Non-pigmented ciliary epithelial cell (primary cell): ENCODE measurements at places on chromosomes 2 and 18.

DNA sequence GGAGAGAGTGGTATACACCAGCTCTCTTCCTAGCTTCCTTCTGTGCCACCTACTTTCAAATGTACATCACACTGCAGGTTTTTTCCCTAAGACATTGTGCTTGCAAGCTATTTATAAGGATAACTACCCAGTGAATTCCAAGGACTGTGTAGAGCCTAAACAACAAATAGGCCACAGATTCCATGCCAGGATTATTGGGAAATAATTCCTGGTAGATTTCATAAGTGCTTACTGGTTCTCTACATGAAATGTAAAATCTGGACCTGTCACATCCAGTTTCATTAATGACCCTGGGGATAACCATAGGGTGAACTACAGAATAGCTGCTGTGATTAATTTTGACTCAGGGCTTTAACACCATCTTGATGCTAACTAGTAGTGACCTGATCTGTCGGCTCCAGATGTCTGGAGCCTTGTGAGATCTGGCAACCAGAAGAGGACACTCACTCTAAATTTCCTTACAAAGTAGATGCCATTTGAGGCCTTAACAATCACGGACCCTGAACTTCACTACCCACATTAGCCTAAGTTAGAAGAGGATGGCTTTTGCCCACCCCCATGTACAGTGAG is 34.3 kb upstream of the LGALSL start:
- no peak for DNase-seq

GRCh38 chr2:203654826-203655225 is 51.6 kb upstream of the CD28 start:
- no peak for DNase-seq

- no peak for DNase-seq
These were observed 12.3 kb downstream of the KCTD1 start for GRCh38 chr18:26536032-26536431.

- DNase-seq, result no peak
These were observed 40.5 kb upstream of the SESTD1 start for GRCh38 chr2:179305125-179305524.

DNA sequence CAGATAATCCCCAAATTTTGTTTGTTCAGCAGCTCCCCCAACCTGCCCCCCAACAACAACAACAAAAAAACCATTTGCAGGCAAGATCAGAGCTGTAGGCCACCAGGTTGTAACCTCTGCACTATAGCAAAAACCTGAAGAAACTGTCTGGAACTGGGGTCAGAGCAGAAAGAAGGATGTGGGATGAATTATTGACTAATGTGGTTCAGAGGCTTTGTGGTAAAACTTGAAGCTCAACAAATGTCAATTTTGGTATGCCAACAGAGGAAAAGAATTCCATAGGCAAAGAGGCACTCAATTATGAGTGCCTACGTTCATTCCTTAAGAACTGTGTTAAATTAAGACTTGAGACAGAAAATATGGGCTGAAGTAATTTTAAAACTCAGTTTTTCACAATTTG is 255.1 kb downstream of the STK39 start:
- no peak for DNase-seq

GRCh38 chr18:25962176-25962575 is 128.2 kb downstream of the SS18 start:
- DNase-seq, result no peak

DNA sequence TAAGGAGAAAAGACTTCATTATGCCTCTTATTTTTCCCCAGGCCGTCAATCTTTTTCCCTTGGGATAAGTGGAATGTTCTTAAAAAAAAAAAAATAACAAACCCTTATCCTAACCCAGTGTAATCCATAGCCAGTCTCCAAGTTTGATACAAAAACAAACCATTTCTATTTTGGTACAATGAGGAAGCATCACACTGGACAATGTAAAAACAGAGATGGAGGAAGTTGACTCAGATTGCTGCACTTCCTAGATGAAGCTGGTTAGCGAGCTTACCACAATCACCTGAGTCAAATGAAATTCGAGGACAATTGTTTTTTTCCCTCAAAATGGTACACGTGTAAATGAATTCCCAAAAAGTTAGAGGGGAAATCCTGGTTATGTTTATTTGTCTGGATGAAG is 259.7 kb downstream of the TCF4 start:
- no peak for DNase-seq

- DNase-seq, result no peak
These were observed 22.2 kb upstream of the MSTN start for GRCh38 chr2:190084704-190085103.

DNA sequence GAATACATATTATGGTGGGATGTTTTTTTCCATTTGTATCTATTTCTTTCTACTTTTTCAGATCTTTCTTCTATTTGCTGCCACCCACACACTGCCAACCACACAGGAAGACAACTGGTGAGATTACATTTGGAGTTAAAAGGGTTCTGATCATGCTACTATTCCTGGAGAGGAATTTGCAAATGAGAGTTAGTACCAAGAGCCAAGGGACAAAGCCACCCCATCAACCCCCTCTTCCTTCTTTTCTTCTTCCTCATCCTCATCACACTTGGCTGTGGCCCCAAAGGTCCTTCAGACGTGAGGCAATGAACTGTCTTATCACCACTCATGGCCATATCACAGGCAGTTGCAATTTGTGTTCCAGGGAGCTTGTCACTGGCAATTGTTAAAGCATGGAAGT is 215.6 kb upstream of the SLC14A2 start:
- no peak for DNase-seq

- no peak for DNase-seq
These were observed 15.6 kb downstream of the ILKAP start for GRCh38 chr2:238187618-238188548.

- DNase-seq, result no peak
These were observed 40.8 kb downstream of the RTN4 start for GRCh38 chr2:55009277-55010060.

- DNase-seq, result no peak
These were observed 86.9 kb downstream of the LTBP1 start for GRCh38 chr2:33033606-33034081.

- DNase-seq, result no peak
These were observed 152.6 kb upstream of the RND3 start for GRCh38 chr2:150640039-150640438.

DNA sequence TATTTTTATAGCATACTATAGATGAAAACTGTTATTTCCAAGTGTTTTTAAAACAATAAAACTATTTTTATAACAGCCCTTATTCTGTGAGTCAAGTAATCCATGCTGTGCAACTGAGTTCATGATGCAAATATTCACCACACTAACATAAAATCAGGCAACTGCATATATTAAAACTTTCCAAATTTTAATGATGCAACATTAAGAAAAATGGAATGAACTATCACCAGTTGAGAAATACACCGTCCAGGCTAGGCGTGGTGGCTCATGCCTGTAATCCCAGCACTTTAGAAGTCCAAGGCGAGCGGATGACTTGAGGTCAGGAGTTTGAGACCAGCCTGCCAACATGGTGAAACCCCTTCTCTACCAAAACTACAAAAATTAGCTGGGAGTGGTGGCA is 114.5 kb downstream of the CDH2 start:
- DNase-seq, result no peak

DNA sequence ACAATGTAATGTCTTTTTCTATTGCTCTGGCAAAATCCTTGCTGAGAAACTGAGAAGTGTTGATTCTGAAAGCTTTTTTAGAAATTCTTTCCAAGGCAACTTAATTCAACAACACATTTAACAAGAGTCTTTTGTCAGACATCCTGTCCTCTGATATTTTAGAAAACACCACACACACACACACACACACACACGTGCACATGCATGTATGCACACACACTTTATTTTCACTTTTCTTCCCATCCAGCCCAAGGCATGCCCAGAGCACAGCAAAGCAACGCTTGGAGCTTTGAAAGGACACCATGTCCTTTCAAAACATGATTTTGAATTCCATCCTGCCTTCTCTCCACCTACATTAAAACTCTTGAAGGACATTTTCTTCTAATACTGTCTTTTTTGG is 116.1 kb downstream of the ATL2 start:
- DNase-seq, result no peak

DNA sequence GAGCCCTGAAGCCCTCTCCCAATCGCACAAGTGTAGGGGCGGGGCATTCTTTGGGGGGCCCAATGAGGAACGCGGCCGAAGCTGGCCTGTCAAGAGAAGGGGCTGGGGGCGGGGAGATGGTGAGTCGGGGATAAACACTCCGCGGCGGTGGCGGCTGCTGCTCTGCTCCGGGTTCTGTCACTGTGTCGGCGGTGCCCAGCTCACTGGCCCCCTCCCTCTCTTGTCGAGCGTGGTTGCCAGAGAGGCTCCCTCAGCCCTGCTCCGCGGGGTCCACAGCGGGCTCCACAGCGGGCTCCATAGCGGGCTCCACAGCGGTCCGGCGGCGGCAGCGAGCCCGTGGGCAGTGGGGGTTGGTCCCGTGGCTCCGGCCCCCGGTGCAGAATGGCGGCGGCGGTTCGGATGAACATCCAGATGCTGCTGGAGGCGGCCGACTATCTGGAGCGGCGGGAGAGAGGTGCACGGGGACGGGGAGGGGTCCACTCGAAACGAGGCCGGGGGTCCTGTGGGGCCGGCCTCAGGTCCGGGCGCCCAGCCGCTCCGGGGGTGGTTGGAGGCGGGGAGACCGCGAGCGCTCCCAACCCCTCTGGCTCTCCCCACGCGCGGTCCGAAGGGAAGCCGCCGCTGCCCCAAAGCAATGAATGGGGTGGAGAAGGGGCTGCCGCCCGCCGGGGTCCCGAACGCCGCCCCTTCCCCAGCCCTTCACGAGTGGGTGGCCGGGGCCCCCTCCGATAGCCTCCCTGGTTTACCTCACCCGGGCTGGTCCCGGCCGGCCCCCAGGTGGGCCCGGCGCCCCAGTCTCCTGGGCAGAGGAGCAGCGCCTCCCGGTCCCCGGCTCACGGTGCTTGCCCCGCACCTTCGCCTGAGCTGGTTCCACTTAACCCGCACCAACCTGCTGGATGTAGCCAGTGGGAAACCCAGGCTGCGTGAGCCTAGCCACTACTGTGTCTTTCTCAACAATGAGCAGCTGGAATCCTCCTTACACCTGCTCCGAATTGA is at the start of gene MXD1:
MXD1 (plus strand) TSS at position 160 of the 996 bp plus-strand sequence; CDS start at position 382, 222 bp downstream.
- DNase-seq, result no peak

GRCh38 chr2:129799036-129799958 is 180.2 kb upstream of the RAB6C start:
- no peak for DNase-seq
